ENCODE measurements at places on chromosomes 1 and 21.

- no peak for DNase-seq
These were observed 111.4 kb downstream of the MAST2 start for GRCh38 chr1:45914836-45915235.

- DNase-seq = no peak
These were observed 16.6 kb upstream of the IPP start for GRCh38 chr1:45767035-45767434.

DNA sequence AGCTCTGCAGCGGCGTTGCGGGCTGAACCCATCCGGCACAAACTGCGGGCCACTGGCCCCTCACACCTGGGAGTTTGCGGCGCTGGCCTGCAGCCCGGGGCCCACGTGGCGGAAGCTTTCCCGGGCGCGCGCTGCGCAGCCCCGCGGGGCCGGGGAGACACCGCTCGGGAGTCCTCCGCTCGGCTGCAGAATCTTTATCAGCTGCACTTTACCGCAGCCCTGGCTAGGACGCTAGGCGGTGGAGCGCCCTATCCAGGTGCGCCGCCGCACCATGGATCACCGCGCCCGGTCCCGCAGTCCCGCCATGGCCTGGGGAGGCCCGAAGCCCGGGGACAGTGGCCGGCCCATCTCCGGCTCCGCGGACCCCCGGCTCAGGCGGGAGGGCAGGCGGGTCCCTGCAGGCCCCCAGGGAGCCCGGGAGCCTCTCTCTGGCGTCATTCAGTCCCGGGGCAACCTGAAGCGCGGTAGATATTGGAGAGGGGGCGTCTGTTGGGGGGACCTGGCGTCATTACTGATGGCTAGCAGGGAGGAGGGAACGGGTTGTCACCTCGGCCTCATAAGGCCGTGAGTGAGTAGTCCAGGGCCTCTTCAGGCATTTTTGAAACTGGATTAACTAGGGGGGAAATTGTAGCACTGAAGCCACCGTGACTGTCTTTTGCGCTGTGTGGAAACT, 5.7 kb upstream of the OLIG2 start:
- DNase-seq = no peak

GRCh38 chr1:61077676-61078541, 4.5 kb upstream of the NFIA start:
- DNase-seq = peak; percentile 71

- DNase-seq = no peak
These were observed 39.7 kb downstream of the UBE2U start for GRCh38 chr1:64242895-64243756.

DNA sequence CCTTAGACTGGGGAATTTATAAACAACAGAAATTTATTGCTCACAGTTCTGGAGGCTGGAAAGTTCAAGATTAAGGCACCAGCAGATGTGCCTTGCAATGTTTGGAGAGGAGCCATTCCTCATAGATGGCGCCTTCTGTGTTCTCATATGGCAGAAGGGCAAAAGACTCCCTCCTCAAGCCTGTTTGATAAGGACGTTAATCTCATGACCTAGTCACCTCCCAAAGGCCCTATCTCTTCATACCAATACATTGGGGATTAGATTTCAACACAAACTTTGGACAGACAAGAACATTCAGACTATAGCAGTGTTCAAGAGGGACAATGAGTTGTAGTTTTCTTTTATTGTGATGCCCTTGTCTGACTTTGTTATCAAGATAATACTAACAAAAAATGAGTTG, 34.3 kb downstream of the PSMG1 start:
- DNase-seq = no peak

GRCh38 chr1:13478692-13479091, 35.1 kb downstream of the LRRC38 start:
- DNase-seq = no peak

DNA sequence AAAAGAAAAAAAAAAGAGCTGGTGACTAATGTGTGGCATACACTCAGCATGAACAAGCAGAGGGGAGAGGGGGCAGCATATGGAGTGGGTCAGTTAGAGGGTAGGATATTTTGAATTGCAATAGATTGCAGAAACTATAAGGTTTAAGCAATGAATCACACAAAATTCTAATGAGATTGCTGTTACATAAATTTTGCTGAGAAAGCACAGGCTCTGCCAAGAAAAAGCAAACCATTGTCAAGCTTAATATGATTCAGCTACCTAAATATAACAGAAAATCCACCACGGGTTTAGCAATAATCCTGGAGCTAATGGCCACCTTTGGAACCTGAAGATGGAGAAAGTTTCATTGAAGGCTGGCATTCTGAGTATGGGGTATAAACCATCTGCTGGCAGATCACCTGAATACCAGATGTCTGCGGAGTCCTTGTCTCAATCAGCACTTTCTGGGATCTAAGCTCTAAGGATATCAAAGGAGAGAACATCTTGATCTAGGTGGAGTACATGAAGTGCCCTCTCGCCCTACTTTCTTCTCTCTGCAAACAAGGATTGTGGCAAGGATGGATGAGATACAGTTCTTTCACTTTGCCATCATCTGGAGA, 30.3 kb upstream of the ANGPTL7 start:
- DNase-seq = no peak

GRCh38 chr1:114154146-114154962, 685 bp upstream of the SYT6 start:
- DNase-seq = no peak

DNA sequence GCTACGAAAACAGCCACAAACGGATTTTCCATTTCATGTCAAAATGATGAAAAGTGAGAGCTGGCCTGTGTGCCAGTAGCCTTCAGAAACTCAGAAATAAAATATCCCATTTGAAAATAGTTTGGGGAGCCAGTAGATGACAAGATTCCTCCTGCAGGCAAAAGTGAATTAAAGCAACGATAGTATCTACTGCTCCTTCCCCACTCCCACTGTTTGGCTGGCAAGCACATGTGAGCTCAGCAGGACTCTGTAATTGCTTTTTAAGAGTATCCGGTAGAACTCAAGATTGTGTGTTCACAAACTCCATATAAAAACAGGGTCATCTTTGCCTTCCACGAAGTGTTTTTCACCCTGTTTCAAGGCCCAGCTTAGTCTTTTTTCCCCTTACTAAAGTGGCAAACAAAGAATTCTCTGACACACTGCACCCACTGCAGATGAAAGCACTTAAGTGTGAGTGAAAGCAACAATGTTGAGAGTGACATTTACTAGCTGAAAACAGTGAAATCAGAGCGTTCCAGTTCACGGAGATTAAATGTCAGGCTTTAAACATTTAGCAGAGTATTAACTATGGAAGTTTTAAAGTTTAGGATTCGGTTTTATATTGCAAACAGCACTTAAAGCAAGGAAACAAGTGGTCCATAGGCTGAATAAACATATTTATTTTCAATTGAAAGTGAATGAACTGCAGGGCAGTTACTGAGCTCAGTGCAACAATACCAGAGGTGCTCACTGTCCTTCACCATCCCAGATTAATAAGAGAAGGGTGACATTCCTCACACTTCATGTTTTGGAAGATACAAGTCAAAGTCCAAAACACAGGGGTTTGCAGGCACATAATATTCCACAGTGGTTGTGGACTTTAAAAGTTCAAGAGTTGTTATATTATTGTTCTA, 70.0 kb downstream of the ALG14 start:
- no peak for DNase-seq

DNA sequence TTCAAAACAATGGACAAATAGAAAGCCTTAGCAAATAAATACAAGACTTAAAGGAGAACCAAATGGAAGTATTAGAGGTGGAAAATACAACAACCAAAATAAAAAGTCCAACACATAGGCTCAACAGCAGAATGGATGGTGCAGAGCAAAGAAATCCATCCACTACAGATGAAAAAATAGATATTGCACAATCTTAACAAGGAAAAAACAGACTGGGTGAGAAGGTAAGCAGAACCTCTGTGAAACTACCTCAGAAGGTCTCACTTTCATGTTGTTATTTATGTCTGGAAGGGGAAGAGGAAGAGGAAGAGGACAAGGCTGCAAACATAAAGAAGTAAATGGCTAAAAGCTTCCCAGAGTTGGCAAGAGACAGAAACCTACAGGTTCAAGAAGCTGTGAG, 158.7 kb upstream of the NBPF11 start:
- DNase-seq = no peak

- no peak for DNase-seq
These were observed 3.4 kb upstream of the CHI3L1 start for GRCh38 chr1:203189951-203190352.

DNA sequence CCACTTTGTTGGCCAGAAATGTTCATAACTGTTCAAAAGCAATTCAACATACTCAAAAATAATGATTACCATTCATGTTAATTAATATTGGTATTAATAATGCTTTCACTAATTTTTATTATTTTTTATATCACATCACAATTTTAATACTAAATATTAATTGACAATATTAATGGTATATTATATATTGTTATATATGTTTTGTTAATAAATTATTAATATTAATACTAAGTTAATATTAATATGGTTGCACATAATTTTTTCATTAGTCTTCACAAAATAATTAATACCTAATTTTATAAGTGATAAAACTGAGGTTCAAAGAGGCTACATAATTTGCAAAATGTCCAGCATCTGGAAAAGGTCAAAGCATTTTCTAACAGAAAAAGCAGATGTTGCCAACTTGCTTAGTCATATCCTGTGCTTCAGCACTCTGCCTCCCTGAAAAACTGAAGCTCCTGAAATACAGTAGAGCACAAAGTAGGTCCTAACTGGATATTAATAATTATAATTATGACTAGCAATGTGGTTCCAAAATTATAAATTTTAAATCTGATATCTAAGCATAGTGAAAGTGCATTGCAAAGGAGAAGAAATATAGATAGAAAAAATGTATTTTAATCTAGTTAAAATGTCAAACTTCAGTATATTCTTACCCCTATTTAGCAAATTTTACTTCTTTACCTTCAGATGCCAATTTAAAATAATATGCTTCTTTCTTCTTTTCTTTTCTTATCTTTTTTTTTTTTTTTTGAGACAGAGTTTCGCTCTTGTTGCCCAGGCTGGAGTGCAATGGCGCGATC, 123.2 kb upstream of the TNFSF4 start:
- no peak for DNase-seq

GRCh38 chr1:238223076-238223640, 332.4 kb upstream of the ZP4 start:
- no peak for DNase-seq

GRCh38 chr1:226185141-226186036, 1.2 kb downstream of the ACBD3 start:
- DNase-seq = no peak

All from GOT3 (cell line).